Stimulated activated CD4-positive, alpha-beta T cell treated with anti-CD3 and anti-CD28 coated beads, Interleukin-15, amount 100 ng/mL, for 1 hour (primary cell): ENCODE measurements at places on chromosomes 4 and X.
A peak's percentile ranks its signal among the peaks of the same experiment; 100 is the strongest.

DNA sequence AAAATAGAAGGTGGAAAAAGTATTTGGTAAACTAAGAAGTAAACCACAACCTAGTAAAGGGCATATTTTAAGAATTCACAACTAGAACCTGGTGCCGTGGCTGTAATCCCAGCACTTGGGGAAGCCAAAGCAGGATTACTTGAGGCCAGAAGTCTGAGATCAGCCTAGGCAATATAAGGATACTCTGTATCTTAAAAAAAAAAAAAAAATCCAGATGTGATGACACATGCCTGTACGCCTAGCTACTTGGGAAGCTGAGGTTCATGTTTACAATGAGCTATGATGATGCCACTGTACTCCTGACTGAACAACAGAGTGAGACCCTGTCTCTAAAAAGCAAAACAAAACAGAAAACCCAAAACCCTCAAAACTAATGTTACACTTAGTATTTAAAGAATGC is 294.9 kb upstream of the ZCCHC13 start:
- no peak for DNase-seq

GRCh38 chrX:152573866-152574265 is 63.8 kb upstream of the GABRQ start:
- DNase-seq: no peak

- no peak for DNase-seq
These were observed 165.1 kb downstream of the VSIG4 start for GRCh38 chrX:65874765-65875164.

DNA sequence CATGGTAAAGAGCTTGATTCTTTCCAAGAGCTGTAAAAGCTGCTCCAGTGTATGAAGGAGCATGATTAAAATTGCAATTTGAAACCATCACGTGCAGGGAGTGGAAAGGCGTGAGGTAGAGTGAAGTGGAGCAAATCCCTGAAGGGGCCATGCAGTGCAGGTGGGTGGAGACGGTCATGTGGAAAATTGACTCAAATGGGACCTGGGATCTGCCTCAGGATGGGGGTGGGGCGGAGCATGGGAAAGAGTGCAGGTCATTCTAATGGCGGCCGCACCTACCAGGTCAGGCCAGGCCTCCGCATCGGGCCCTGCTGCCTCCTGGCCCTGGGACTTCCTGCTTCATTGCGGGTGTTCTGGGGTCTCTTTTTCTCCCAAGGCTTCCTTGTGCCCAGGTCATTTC is 25.3 kb upstream of the TRIM60 start:
- no peak for DNase-seq

DNA sequence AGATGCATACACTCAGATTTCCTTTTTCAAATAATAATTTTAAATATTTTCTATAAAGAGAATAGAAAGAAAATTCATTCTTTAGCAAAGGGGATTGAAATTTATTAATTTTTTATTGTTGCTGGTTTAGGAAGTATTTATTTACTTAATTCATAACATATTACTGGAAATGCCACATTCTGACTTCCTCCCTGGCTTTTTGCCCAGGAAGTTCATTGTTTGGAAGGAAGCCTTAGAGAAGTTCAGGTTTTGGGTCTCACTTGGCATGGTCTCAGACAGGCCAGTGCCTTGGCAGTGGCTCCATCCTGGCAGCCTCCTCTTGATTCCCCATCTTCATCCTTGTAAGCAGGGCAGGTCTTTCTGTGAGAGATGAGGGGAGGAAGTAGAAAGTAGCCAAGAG is 50.5 kb downstream of the IL15 start:
- no peak for DNase-seq

- no peak for DNase-seq
These were observed 12.0 kb downstream of the RPS6KA6 start for GRCh38 chrX:84175958-84176357.

- no peak for DNase-seq
These were observed 272.8 kb upstream of the TENM3 start for GRCh38 chr4:181970366-181970765.

GRCh38 chr4:6663596-6664393 is 23.3 kb downstream of the MRFAP1 start:
- no peak for DNase-seq

DNA sequence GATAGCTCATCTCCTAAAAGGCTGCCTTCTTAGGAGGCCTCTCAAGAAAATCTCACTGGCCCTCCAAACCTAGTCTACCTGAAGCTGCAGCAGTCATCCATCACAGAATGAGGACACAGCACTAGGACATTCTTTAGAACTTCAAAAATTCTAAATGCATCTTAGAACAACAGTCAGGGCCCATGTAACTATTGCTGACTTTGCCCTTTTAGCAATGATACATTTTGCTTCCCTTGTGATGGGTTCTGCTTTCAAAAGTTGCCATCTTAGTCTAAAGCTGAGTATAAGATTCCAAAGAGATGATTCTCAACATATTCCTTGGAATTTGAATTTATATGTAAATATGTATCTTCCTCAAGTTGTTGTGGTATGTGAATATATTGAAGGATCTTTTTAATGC is 793.0 kb downstream of the RAB28 start:
- DNase-seq: no peak

- DNase-seq: no peak
These were observed 141.5 kb upstream of the FRMPD4 start for GRCh38 chrX:11996810-11997209.

DNA sequence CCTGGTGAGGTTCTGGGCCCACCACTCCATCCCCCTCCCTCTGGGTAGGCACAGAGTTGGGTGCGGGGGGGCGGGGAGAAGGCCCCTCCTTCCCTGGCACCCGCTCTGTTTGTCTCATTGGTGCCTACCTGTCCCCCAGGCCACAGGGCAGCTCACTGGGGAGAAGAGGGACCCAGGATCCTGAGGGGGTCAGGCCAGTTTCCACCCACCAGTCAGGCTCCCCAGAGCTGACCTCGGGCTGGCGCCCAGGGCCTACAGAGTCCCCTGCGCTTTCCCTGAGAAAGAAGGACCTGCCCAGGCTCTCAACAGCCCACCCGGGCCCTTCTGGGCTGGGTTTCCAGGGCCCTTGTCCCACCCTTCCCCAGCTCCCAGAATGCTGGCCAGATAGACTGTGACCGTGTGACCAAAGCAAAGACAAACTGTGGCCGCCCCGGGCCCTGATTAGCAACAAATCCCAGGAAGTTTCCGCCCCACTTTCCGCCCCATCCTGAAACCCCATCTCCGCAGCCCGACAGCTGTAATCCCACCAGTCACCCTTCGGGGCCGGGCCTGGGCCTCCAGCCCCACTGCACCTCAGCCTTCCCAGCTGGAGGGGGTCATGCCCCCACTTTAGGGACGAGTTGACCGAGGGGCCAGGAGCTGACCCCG is 33.8 kb upstream of the FGFR3 start:
- DNase-seq: no peak

DNA sequence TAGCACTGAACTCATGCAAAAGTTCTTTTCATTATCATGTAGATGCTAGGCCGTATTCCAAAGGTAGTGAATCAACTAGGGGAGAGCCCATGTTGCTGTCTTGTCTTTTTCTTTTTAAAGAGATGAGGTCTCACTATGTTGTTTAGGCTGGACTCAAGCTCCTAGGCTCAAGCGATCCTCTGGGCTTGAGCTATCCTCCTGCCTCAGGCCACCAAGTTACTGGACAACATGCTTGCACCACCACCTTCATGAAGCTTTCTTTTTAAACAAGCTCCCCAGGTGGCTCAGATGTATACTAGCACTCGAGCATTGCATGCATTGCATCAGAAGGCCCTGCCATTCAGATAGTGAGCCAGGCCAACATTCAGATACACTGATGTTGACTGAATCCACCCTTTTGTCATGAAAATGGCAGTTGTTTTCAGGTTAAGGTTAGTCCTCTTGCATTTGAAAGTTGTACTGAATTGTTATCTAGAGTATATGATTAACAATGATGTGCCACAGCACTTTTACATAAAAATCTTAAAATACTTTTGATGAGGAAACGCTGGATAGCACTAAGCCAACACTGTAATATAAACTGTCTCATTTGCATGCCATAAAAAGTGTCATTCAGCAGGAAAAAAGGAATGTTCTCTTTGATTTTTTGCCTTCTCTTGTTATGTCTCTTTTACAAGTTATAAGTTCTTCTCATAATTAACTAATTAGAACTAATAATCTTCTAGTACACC is 76.7 kb downstream of the FNIP2 start:
- DNase-seq: no peak

GRCh38 chr4:141121768-141122454 is 11.4 kb downstream of the RNF150 start:
- no peak for DNase-seq

GRCh38 chrX:123190096-123190495 is 6.0 kb downstream of the GRIA3 start:
- DNase-seq: no peak

DNA sequence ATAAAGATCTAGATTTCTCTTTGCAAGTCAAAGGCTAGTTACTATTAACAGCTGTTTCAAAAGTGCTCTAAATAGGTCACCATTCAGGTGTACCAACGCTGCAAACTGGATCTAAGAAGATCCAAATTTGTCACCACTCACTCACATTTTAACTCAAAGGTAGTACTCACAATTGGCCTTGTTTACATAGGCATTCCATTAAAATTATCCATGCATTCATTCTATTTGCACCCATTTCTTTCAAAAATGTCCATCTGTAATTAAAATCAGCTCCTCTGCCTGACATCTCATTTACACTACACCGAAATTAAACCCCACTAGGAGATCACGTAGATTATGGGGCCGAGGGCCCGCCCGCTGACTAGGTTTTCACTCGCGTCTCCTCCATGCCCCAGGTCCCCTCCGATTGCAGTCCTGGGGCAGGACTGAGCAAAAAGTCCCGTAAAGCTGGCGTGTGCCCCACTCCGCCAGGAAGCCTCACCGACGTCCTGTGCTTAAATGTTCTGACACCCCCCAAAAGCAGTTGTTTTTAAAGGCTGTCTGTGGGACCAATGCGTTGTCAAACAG is 1.3 kb upstream of the ING2 start:
- no peak for DNase-seq

DNA sequence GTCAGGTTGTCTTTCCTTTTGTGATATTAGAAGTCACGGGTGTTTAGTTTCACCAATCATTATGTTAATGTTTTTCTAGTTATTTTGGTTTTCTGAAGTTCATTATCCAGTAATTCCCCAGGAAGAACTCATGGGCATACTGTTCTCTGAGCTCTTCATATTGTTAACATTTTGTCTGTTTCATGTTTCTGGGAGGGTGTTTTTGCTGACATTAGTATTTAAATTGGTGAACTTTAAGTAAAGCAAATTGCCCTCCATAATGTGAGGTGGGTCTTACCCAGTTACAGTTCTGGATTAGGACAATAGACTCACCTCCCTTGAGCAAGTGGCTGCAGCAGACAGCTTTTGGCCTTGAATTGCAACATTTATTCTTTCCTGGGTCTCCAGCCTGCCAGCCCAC is 163.4 kb downstream of the GPAT3 start:
- no peak for DNase-seq

- no peak for DNase-seq
These were observed 41.3 kb upstream of the TENM3 start for GRCh38 chr4:182201871-182202270.

- DNase-seq: no peak
These were observed 163.9 kb upstream of the KIT start for GRCh38 chr4:54493862-54494261.

GRCh38 chrX:29872831-29873230 is 342.5 kb upstream of the MAGEB2 start:
- no peak for DNase-seq

- no peak for DNase-seq
These were observed 82.2 kb downstream of the TENM3 start for GRCh38 chr4:182325397-182325796.

- DNase-seq: peak; percentile 1
These were observed 6.7 kb upstream of the HSD17B10 start for GRCh38 chrX:53440621-53441517.

DNA sequence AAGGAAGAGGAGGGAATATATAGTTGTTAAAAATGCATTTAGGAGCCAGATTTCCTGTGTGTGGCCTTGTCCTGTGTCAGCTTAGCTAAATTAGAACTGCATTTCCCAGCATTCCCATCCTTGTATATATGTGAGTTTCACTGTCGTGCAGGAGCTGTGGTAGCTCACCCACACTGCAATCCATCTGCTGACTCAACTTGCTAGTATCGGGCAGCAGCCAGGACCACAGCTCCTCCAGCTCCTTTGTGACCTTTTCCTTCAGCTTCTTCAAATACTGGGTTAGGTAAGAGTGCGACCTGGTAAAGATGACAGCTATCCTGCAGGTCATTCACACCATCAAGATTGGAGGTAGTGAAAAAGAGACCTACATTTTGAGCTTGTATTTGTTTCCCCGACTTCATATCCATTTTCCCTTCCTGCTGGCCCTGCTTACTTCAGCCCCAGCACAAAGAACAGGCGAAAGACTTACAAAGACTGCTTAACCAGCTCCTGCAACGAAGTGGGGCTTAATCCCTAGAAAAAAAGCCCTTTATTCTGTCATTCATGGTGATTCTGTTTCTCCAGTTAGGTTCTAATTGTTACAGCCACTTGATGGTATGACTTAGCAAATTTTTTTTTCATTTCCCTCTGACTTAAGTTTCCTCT is 11.4 kb downstream of the ASIC5 start:
- no peak for DNase-seq

DNA sequence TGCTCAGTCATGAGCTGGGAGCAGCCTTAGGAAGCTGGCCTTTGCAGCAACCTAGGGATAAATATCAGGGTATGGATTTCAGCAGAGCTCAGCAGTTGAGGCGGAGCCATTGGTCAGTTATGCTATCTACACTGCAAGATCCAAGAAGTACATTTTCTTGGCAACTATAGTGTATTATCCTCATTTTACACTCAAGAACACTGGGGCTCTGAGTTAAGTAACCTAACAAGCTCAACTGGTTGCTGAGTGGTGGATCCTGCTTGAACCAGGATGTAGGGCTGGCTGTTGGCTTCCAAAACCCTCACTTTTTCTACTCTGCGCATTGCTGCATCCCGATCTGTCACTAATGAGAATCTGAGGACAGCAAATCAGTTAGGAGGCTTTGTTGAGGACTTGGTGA is 1.5 kb upstream of the SCARB2 start:
- no peak for DNase-seq

- DNase-seq: no peak
These were observed 222.3 kb upstream of the HS3ST1 start for GRCh38 chr4:11650801-11651596.
